Stimulated activated CD4-positive, alpha-beta T cell treated with anti-CD3 and anti-CD28 coated beads, Interleukin-1b, Interleukin-23, amount 100 ng/mL, for 48 hours (primary cell): ENCODE measurements at places on chromosomes 6 and 20.

GRCh38 chr20:63831646-63831992 lies 555 bp upstream of the ZBTB46 start:
- DNase-seq = no peak

DNA sequence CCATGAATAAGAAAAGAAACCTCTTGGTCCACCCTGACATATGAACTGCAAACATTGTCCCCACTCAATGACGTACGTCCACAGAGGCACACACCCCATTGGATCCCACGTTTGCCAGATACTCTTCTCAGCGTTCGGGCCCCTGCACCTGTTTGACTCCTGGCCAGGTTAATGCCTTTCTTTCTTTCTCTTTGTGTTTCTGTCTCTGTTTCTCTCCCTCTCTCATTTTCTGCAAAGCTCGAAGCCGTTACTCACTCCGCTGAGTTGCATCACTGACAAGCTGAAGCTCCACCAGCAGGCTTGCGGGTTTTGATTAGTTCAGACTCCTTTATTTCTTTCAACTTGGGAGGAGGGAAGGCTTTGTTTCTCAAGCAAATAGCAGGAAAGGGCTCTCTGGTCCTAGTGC lies 135.5 kb upstream of the SUPT3H start:
- no peak for DNase-seq

DNA sequence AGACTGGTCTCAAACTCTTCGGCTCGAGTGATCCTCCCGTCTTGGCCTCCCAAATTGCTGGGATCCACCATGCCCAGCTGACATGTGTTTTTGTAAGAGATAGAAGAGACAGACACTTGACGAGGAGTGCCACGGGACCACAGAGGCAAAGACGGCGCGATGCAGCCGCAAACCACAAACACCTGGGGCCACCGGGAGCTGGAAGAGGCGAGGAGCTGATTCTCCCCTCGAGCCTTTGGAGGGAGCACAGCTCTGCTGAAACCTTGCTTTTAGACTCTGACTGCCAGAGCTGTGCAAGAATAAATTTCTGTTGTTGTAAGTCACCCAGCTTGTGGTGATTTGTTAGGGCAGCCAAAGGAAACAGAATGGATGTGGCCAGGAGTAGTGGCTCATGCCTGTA lies 46.9 kb downstream of the TFAP2C start:
- no peak for DNase-seq

- no peak for DNase-seq
These were observed 86.6 kb downstream of the CD40 start for GRCh38 chr20:46204594-46205186.

GRCh38 chr6:6981681-6982322 lies 126.0 kb upstream of the RREB1 start:
- DNase-seq = no peak

- no peak for DNase-seq
These were observed 23.1 kb upstream of the SMOC2 start for GRCh38 chr6:168417679-168418557.

GRCh38 chr6:2353412-2354137 lies 108.2 kb upstream of the GMDS start:
- peak; percentile 50 for DNase-seq

DNA sequence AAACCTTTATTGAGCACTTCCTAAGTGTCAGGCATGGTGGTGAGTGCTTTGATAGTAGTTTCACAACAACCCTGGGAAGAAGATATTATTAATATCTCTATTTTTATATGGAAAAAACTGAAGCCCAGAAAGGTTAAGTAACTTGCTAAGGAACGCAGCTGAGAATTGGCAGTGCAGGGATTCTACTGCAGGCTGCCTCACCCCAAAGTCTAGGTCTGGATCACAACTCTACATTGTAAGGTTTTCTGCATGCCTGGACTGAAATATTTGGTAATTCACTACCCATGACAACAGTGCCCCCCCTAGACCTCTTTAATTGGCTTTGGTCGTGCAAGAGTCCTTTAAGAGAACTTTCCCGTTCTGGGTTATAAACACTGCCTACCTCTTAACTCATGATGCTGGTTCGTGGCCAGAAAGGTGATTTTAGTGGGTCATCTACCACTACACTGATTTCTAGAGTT lies 67.1 kb upstream of the KCNQ5 start:
- DNase-seq = no peak

GRCh38 chr20:46078954-46079353 lies 10.8 kb downstream of the NCOA5 start:
- DNase-seq = no peak

DNA sequence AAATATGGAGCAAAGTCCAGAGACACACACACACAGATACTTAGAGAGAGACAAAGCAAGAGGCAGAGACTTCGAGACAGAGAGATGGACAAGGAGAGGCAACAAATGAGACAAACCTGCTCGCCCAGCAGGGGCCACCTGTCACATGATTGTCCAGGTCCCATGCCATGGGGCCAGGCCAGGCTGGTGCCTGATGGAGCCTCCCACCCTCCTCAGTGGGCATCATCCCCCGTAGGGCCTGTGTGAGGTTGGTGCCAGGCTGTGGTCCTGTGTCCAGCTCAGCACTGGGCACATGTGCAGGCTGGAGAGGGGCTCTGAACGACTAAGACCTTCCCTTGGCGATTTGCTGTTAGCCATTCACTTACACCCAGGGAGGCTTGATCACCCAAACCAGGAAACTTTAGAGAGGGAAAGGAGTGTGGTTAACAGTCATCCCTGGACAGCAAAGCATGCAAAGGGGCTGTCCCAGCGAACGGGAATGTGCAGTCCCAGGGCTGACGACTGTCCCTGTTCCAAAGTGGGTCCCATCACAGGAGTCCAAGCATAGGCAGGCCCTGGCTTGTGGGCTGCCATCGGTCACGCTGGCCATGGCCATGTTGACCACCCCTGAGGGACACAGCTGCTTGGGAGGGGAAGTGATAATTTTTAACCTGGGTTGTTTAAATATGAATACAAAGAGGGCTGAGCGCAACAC lies 38.4 kb upstream of the PHACTR3 start:
- no peak for DNase-seq

- DNase-seq = no peak
These were observed 237.8 kb upstream of the PMEPA1 start for GRCh38 chr20:57947421-57948179.

GRCh38 chr6:156347656-156348055 lies 429.5 kb upstream of the ARID1B start:
- no peak for DNase-seq
